ENCODE measurements at places on chromosomes 13 and 19.

GRCh38 chr13:91112201-91112923 lies 235.1 kb upstream of the MIR17HG start:
- DNase-seq: no peak

GRCh38 chr13:79246578-79246949 lies 159.5 kb downstream of the RBM26 start:
- DNase-seq: no peak

DNA sequence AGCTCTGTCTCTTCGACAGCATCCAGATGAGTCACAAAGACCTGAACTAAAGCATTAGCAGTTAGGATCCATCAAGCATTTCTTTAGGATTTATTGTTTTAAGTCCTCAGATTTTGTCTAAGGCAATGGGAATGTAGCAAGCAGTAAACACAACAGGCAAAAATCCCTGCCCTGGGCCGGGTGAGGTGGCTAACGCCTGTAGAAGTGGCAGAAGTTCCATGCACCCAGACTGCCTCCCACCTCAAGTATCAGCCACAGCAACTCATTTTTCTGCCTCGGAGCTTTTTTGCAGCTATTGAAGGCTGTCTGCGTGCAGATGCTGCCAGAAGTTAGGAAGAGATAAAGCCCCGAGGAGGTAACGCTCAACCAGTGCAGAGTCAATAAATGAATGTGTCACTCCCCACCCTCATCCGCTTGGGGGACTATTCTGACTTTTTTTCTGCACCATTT lies 47.1 kb upstream of the MRI1 start:
- DNase-seq: no peak

- no peak for DNase-seq
Observed at GRCh38 chr13:50303963-50304721, 288.9 kb downstream of the KCNRG start.

DNA sequence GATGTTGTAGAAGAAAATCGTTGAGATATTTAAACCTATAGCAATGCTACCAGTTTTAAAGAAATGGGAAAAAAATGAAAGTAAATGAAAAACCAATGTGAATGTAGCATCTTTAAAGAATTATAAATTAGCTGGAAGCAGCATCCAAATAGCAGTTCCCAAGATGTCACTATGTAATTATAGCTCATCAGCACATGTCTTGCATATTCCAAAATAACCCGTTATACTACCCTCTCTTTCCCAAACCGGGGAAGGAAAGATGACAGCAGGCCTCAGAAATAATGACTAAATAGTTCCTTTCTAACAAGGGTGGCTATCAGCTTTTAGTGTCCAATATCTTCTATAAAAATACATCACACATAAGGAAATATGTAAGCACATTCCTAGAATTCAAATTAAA lies 140.5 kb downstream of the FGF14 start:
- no peak for DNase-seq

DNA sequence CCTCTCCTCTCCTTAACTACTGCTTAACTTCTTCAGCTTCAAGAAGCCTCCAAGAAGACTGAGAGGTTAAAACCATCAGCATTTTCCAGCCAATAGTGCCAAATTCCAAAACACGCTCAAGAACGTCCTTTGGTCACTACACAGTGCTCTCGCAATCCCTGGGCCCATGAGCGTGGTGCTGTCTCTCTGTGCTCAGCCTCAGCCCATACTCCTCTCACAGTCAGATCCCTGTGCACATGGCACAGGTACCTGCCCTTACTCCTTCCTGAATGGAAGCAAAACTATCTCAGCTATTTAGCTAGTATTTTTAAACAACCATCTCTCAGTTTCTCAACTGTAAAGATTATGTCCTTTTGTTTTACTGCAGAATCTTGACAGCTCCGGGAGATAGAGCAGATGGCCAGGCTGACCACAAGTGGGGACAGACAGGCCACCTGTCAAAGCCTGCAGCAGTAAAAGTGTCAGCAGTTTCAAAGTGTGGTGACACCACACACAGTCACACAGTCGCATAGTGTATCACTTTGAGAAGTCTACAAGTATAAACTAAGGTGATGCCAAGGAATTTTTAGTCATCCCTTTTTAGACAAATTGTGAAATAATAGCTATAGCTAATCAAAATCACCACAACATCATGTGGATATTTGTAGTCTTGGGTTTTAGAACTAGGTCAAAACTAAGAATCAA lies 35.7 kb downstream of the DZIP1 start:
- no peak for DNase-seq

GRCh38 chr13:100544866-100545683 lies 43.5 kb downstream of the GGACT start:
- DNase-seq: no peak

GRCh38 chr13:43805071-43805468 lies 18.3 kb upstream of the ENOX1 start:
- no peak for DNase-seq

DNA sequence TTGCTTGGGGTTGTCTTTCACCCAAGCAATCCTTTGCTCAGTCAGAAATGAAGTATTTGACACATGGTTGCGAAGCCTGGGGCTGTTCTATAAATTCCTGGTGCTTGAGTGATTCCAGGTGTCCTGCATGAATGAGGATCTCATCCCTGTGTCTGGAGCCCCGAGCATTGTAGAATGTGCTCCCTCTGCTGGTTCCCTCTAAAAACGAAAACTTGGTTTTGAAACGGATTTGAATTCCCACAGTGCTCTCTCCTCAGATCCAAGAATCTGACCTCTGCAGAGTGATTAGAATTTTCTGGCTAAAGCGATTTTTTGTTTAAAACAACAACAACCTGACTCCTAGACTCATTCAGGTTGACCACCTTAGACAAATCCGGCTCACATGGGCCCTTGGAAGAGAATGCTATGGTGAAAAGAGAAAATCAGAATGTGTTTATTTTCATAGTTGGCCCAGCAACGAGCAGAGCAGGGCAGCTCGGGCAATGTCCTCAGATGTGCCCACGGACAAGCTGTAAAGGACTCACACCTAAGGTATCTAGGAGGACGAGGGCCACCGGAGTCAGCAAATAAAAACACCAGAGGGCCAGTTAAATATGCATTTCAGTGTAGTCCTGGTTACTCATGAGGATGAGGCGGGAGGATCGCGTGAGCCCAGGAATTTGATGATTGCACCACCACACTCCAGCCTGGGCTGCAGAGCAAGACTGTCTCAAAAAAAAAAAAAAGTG lies 8.7 kb upstream of the ATP12A start:
- no peak for DNase-seq

- no peak for DNase-seq
Observed at GRCh38 chr19:39533003-39533512, 406 bp upstream of the EID2B start.

GRCh38 chr13:40342901-40343300 lies 323.5 kb downstream of the FOXO1 start:
- no peak for DNase-seq

DNA sequence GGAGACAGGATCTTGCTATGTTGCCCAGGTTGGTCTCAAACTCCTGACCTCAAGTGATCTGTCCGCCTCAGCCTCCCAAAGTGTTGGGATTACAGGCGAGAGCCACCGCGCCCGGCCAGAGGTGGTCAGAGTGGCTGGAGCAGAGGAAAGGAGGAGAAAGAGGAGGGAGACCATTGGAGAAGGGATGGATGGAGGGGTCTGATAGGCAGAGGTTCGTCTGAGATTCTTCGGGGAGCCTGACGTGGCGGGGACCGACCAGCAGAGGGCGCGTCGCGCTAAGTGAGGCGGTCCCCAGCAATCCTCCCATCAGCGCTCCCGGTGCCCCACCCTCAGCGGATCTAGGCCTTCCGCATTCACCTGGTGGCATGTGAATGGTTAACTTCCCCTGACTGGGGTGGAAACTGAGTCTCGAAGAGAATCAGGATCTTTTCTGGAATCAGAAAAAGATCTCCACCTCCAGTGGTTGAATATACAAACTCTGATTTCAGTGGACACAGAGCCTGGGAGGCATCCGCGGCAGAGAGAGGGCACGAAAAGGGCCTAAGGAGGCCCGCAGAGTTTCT lies 8.8 kb downstream of the GTPBP3 start:
- no peak for DNase-seq

DNA sequence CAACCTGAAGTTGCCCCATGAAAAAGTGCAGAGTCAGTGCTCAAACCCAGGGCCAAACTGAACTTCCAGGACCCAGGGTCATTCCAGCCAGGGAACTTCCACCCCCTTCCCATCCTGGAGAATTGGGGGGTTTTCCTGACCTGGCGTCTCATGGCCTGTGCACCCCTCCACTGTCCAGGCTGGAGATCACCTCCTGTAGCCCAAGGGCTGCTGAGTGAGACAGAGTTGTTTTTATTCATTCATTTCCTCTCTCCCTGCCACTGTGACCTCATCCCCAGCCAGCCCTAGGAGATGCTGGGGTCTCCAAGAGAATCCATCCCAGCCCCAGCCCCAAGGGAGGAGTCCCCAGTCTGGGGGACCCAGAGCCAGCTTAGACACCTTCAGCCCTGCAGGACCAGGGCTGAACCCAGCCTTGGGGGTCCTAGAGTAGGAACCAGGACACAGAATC lies 4.2 kb downstream of the FCHO1 start:
- no peak for DNase-seq

DNA sequence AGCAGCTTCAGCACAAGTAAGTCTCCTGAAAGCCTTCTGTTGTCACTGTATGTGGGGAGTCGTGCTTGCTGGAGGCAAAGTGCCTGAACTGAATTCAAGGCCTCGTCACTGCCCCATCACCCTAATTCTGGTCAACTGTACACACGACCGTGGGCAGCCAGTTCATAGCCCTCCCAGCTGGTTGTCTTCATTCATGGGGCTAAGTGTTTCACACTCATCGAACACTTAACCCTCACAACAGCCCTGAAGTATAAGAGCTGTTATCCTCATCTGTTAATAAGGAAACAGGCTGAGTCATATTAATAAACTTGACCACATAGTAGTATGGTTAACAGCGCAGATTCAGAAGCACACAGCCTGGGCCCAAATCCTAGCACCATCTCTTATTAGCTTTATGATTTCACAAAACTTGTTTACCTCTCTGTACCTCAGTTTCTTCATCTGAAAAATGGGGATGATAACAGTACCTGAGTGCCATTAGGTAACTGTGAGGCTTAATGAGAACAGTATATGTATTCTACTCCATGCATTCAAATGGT lies 66.7 kb downstream of the CDADC1 start:
- DNase-seq: no peak

- DNase-seq: no peak
Observed at GRCh38 chr13:95083758-95084157, 217.5 kb downstream of the ABCC4 start.

DNA sequence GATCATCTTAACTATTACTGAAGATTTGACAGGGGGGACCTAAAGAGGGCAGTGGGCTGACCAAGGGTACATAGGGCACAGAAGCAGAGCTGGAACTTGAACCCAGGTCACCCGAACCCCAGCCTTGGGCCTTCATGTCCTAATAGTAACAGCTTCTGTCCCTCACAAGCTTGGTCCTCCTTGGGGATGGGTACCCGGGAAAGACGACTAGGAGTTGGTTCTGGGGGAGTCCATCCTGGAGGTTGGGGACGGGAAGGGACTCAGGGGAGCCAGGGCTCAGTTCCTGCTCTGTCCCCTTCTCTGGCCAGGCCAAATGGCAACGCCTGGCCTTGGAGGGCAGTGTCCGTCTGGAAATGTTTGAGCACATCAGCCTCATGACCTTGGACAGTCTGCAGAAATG lies 39.6 kb upstream of the CYP4F8 start:
- DNase-seq: no peak

GRCh38 chr19:14198384-14199376 lies 7.3 kb downstream of the ADGRL1 start:
- DNase-seq: no peak

GRCh38 chr19:14416817-14417231 lies 2.3 kb downstream of the DDX39A start:
- no peak for DNase-seq

DNA sequence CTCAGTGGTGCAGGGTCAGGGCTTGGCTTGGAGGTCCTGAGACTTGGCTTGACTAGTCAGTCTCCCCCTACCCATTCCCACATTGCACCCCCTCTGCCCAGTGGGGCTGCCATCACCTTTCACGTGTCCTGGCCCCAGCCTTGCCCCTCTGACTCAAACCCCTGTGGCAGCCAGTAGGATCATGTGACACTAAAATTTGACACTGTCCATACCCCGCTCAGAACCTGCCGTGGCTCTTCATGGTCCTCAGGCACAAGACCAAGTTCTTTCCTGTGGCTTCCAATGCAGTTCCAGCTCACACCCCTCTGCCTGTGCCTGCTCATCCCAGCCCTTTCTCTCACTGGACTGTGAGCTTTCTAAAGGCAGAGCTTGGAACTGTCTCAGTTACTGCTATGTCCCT lies 2.2 kb downstream of the PSMD8 start:
- no peak for DNase-seq

GRCh38 chr13:106295971-106296370 lies 239.5 kb downstream of the EFNB2 start:
- DNase-seq: no peak

DNA sequence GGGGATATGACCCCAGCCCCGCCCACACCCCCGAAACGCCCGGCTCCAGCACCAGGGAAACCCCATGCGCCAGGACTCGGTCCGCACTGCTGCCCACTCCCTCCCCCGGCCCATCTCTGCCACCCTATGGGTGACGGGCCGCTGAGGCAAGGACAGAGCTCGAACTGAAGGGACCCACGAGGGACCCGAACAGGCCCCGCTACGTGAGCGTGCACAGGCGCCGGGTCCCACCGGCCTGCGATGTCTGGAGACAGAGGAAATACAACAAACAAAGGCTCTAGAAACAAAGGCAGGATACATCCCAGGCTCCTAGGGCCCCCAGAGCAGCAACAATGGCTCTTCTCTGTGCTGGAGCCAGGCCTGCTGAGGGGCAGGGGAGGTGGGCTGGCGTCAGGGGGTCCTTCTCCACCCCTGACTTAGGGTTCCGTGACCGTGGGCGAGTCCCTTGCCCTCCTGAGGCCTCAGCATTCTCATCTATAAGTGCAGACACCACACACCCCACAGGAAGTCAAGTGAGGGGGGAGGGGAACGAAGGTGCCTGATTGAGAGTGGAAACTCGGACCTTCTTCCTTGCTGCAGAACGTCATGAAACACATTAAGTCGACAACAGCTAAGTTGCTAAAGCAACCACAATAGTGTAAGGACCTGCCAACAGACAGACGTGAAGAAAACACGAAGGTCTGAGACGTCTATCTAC lies 3.1 kb downstream of the ABHD17A start:
- DNase-seq: no peak

- DNase-seq: no peak
Observed at GRCh38 chr13:112943309-112944125, 25.5 kb upstream of the MCF2L start.

DNA sequence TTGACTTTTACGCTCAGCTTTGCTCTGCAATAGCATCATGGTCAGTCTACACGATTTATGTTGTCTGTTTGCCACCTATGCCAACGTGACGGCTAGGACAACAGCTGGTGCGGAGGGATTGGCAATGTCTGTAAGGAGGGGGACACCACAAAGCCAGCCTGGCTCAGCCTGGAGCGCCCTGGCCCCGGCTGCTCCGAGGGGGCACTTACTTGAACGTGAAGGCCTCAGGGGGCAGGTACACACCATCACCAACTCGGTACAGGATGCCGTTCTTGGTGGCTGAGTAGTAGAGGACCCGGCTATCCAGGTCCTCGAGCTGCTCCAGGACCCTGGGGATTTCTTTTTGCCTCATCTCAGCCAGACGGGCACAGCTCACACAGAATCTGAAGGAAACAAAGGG lies 26.4 kb upstream of the EIF3G start:
- DNase-seq: no peak

GRCh38 chr19:17054746-17055145 lies 20.5 kb downstream of the HAUS8 start:
- no peak for DNase-seq
